Type B pancreatic cell (in vitro differentiated cells): ENCODE measurements at places on chromosomes 3 and 15. TPM values are rescaled to one million over a fixed set of nuclear protein-coding genes. Genes with fewer than 3 reads are reported as not detected.

The RMDN3 gene
- 30.4 and 32.0 TPM in 2 replicates for total RNA-seq

GRCh38 chr3:113228498-113229286, 17.3 kb downstream of the BOC start:
- DNase-seq: no peak

DNA sequence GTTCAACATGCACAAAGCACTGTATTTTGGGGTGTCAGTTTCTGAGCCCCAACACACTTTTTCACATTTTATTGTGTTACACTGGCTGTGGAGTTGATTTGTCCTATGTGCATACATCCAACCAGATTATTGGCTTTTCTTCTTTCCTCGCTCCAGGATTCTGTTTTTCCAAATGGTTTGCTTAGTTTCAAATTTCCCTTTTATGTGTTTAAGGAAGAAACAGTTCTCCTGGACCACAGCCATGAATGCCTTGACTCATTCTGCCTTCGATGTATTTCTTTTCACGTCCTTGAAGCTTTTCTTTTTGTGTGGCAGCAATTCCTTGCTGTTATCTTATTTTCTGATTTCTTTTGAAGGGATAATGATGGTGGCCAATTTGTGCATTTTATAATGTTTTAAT, 53.8 kb downstream of the CACNA2D3 start:
- no peak for DNase-seq

DNA sequence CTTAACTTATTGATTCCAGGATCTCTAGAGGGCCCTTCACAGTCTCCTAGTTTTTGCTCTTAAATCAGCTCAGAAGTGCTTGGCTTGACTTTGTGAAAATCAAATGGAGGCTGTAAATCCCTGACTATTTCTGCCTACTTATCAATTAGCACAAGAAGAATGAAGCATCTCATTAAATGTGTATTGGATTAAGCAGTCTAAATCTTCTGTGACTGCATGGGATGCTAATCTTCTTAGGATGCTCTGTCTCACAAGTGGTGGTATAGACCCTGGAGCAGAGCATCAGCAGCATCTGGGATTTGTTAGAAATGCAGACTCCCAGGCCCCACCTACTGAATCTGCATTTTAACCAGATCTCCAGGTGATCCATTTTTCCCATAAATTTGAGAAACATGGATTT, 488.7 kb downstream of the AGBL1 start:
- DNase-seq: no peak

DNA sequence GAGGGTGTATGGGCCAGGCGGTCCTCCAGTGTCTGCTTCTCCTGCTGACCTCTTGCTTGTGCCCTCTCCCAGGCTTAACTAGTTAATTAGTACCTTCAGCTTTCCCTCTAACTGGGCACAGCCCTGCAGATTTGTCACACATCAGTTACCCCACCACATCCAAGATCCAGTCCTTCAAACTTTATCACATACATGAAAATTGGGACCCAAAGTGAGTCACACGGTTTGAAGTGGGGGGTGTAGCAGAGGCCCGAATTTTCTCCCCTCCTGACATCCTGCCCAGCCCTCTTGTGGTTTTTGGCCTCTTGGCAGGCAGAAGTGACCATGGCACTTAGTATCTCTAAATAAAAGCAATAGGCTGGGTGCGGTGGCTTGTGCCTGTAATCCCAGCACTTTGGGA, 3.9 kb downstream of the MAPKAPK3 start:
- no peak for DNase-seq

- no peak for DNase-seq
These were observed 48.3 kb downstream of the MRPL3 start for GRCh38 chr3:131454501-131454900.

DNA sequence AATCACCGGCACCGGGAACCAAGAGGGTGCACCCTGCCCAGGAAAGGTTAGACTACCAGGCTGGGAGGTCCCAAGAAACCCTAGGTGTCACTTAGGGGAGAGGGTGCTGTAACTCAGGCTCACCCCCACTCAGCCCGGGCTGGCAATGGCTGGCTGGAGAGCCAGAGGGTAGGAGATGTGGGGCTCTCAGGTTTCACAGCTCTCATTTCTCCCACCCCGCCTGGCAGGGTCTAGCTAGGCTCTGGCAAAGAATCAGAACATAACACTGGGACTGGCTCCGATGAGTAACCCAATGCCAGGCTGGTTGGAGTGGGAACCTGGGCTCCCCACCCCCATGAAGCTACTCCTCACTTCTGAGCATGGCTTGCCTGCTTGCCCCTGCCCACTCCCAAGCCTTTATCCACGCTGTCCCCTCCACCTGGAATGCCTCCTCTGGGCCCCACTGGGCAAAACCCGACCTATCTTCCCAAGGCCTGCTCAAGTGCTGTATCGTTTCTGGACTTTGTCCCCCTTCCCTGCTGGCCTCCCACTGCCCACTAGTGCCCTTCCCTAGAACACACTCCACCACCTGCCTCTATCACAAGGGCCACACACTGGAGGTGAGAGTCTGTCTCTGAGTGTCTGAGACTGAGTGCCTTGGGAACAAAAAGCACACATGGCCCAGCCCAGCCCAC, 2.0 kb downstream of the CIB2 start:
- DNase-seq: no peak
